ENCODE measurements at places on chromosomes 11 and 22.

DNA sequence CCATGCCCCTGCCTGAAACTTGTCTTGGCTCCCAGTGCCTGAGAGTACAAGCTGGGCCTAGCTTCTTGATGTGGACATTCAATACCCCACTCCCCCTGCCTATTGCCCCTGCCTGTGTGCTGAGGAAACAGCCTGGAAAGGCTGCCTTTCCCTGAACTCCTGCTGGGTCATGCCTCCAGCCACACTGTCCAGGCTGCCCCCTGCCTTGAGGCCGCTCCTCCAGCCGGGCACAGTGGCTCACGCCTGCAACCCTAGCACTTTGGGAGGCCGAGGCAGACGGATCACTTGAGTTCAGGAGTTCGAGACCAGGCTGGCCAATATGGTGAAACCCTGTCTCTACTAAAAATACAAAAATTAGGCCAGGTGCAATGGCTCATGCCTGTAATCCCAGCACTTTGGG is 10.1 kb downstream of the CCS start:
- DNase-seq, result no peak

DNA sequence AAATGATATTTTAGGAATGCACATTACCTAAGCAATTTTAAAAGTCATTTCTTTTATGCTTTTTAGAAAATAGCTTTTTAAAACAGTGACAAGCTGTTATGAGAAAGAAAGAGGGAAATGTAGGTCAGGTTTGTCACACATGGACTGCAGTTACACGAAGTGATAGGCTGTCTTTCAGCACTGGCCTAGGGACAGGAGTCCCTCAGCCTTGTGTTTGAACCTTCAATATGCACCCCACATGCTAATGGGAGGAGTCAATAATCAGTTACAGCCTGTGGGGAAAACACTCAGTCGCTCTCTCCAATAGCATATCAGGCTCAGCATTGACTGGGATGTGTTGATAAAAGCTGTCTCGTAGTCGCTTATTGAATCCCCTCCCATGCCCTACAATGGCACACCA is 45.8 kb downstream of the DNAJC24 start:
- DNase-seq, result no peak

DNA sequence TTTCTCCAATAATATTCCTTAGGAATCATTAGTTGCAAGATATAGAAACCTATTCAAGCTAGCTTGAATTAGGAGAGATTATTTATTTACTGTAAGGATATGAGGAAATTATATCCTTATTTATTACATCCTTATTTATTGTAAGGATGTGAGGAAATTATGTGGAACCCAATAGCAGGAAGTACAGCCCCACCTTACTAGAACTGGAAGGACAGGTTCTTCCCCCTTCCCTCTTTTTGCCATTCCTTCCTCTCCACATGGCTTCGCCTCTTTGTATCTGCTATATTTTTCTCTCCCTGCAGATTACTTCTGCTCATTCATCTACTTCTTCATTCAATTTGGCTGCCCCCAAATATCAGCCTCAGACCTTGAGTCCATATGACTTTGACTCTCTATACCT is 49.5 kb upstream of the B3GNT6 start:
- DNase-seq, result no peak

DNA sequence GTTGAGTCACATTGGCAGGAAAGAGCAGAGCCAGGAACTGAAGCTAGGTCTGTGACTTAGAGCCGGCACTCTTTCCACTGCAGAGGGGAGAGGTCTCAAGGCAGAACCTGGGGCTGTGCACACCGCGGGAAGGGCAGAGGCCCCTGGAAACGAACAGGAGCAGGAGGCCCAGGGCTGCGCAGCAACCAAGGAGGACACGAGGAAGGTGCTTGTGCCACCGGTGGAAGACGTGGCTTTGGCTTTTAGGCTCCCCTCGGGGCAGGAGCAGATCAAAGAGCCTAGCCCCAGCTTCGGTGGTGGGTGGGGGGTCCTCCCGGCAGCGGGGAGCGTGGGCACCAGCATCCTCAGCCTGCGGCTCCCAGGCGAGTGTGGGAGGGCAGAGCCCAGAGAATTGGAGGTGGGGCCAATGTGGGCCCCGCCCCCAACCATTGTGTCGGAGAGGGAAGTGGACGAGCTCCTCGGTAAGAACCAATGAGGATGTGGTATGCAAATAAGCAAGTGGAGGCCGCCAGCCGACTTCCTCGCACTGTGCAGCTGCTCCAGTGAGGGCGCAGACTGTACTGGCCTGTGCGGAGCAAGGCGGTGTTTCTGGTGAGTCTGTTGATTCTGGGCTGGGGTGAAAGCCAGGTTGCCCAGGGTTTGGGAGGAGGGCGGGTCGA is at the start of gene CCDC116:
Gene CCDC116, plus strand, starts transcription at position 524 of the 659 bp plus-strand sequence. CDS start 422 bp downstream, outside the sequence.
- peak; percentile 81 for DNase-seq

- DNase-seq, result no peak
These were observed 23.9 kb upstream of the CD44 start for GRCh38 chr11:35114906-35115687.

DNA sequence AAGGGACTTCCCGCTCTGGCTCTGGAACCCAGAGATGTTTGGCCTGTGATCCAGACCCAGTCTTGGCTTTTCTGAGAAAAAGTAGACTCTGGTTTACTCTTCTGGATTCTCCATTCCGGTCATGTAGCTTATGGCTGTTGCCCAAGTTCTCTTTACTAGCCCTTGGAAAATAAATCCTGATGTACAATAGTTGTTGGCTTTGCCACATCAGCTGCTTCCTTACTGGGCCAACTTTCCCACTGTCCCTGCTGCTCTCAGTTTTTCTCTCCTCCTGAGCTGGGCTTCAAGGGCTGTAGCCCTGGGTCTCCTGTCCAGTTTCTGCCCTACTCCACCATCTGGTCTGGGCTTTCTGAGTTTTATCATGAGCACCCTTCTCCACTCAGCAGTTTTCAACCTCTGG is 12.5 kb downstream of the PATZ1 start:
- no peak for DNase-seq
